ENCODE measurements at places on chromosomes 6 and 20.

- DNase-seq, result no peak
Measured at GRCh38 chr6:26225848-26226578, 138.8 kb downstream of the HFE start.

DNA sequence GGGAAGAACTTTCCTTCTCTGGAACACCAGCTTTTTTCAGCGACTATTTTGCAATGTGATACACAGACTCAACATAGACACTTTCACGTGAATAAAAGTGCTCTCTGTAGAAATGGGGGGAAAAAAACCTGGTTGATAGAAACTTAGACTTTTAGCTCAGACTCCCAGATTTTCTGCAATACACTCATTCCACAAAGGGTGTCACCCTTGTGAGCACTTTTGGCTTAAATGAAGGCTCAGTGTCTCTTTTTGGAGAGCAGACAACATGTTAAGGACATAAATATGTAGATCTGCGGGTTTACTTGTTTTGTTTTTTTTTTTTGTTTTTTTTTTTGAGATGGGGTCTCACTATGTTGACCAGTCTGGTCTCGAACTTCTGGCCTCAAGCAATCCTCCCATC is 579.6 kb downstream of the PTPRT start:
- no peak for DNase-seq

DNA sequence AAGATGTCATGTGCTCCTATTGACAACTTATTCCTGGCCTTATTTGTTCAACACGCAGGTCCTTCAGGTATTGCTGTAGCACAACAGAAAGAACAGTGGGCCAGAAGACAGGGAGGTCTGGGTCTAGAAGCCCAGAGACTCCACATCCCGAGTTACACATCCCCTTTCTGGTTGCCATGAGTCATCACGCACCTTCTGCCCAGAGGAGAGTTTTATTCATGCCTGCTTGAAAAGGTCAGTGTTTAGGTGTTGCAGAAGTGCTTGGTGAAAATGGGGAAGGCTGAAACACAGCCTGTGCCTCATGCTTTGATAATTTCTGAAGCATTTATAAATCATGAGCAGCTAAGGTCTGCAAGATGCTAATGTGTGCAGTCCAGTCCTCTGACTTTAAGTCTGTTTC is 256.4 kb downstream of the GMPR start:
- DNase-seq, result no peak

- DNase-seq, result no peak
Measured at GRCh38 chr20:43440531-43440930, 17.2 kb upstream of the SRSF6 start.
